ENCODE measurements at places on chromosomes 7 and 10.

DNA sequence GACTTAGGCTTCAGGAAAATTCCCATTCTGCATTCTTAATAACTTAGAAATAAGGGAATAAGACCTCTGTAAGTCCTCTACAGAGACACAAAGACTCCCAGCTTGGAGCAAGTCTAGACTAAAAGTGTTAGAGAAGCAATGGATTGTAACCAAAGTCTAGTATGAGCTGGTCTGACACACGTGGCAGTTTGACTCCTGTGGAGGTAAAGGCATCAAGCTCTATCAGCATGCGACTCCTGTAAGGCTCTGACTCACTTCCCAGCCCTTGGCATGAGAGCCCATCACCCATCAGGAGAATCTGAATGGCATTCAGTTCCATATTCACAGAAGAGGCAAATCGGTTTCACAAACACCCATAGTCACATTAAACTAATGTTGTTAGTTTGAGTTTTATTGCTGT is 4.4 kb upstream of the VSTM4 start:
- no peak for DNase-seq

- no peak for DNase-seq
Measured at GRCh38 chr10:35040760-35041501, 49.2 kb downstream of the CUL2 start.

DNA sequence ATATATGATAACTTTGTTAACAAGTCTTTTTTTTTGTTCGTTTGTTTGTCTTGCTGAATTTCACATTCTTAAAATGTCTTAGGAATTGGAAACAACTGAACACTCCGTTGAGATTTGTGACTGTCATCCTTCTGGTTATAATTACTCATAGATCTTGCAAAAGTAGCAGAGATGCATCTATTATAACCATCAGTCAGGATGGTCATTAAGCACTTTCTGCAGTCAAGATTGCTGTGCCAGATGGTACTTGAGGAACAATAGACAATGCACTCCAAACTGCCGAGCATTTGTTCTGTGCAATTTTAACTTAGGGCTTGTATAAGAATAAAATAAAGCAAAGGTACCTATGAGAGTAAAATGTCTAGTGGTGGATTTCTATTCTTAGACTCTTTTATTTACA is 710.1 kb upstream of the KCND2 start:
- DNase-seq, result no peak

DNA sequence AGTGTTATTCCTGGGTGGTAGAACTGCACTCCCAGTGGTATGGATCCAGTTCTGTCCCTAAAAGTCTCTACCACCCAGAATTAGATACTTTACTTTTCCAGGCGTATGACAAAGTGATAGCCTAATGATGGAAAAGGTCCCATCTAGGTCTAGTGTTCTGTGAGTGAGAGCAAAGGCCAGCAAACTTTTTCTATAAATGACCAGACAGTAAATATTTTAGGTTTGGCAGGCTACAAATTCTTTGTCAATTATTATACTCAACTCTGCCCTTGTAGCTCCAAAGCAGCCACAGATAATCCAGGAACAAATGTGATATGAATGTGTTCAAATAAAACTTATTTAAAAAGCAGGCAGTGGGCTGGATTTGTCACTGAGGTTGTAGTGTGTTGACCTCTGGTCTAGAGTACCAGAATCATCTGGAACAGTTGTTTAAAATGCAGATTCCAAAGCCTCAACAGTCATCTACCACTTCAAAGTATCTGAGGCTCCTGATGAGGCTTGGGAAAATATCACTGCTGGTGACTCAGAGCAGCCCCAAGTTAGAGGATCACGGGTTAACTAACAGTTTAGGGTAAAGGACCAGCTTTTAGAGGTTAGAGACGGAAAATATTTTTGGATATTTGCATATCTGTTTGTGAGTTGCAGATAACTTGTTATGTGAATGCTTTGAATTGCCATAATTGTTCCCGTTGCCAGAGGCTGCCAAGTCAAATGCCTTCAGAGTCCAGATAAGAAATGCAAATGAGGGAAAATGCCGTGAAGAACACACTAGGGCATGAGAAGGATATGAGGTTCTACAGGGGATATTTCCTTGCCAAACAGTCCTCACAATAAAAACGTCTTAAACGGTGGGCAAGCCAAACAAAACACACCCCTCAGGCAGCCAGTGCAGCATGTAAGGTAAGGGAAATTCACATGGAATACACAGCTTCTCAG is 19.4 kb downstream of the NRAP start:
- DNase-seq, result no peak

GRCh38 chr7:8418629-8419245 is 14.7 kb upstream of the NXPH1 start:
- peak; percentile 62 for DNase-seq

- DNase-seq, result no peak
Measured at GRCh38 chr7:126702242-126703016, 550.3 kb downstream of the GRM8 start.

- DNase-seq, result no peak
Measured at GRCh38 chr7:116776610-116777289, 85.6 kb upstream of the CAPZA2 start.

- no peak for DNase-seq
Measured at GRCh38 chr10:78412605-78413004, 378.9 kb downstream of the RPS24 start.

GRCh38 chr7:136142583-136142982 is 165.4 kb upstream of the MTPN start:
- DNase-seq, result no peak

- DNase-seq, result no peak
Measured at GRCh38 chr10:34504534-34504933, 310.6 kb downstream of the PARD3 start.

GRCh38 chr7:55172881-55173609 is 154.2 kb downstream of the EGFR start:
- DNase-seq, result no peak

- DNase-seq, result no peak
Measured at GRCh38 chr10:130631142-130632096, 495.2 kb downstream of the GLRX3 start.

- DNase-seq, result no peak
Measured at GRCh38 chr10:9781666-9782065, 1236.0 kb upstream of the CELF2 start.

All from CD4-positive, alpha-beta T cell treated with Interleukin-4 for 4 hours (primary cell).